Iris pigment epithelial cell (primary cell): ENCODE measurements at places on chromosomes 5 and 9.

DNA sequence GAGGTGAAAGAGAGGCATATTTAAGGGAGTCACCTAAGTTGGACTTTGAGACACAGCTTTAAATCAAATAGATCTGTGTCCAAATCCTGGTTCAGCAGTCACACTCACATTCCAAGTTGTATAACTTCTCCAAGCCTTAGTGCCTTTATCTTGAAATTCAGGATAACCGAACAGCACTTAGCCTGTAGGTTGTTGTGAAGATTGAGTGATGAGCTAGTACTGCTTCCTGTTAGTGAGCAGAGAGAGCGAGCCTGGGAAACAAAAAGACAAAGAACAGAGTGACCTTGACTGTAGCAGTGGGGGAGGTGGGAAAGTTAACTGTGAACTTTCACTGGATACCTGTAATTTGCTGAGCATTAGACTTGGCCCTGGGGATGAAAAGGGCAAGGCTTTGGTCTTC is 22.4 kb downstream of the MAML1 start:
- peak; percentile 61 for DNase-seq

DNA sequence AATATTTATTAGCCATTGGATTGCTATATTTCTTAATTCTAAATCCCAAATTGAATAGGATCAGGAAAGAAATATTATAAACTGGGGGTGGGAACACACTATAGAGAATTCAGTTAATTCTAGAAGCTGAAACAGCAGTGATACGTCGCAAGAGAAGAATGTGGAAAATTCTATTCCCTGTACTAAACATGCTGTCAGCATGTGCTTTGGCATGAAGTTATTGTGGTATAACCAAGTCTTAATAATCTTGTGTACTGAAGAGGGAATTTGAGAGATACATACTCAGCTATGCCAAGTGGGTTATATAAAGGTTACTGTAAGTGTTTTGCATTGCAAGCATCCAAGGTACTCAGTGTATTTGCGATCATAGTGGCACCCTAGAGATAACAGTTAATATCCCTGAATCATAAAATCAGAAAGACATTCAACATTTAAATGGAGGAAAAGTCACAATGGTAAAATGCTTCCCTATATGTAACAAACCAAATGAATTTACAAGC is 1492.9 kb upstream of the C9orf72 start:
- no peak for DNase-seq

GRCh38 chr5:88557881-88558280 is 289.2 kb upstream of the TMEM161B start:
- DNase-seq: no peak

DNA sequence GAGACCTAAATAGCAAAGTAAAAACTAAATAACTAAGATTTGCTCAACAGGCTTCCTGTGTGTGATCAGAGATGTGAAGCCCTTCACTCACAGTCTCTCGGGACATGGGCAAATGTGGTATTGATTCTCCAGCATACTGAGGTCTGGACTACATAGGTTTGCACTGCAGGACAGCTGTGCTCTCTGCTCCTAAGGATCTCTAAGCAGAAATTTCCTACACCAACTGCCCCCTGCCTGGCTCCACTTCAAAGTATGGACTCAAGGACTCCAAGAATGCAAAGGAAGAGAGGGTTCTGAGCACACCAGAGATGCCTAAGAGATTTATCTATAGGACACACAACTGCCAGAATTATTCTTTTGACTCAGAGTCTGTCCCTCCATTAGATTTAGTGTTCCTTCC is 487.2 kb downstream of the SEMA5A start:
- no peak for DNase-seq

- no peak for DNase-seq
These were observed 60.2 kb downstream of the WNK2 start for GRCh38 chr9:93244101-93244500.

- DNase-seq: no peak
These were observed 13.2 kb downstream of the HNRNPH1 start for GRCh38 chr5:179610109-179610902.

DNA sequence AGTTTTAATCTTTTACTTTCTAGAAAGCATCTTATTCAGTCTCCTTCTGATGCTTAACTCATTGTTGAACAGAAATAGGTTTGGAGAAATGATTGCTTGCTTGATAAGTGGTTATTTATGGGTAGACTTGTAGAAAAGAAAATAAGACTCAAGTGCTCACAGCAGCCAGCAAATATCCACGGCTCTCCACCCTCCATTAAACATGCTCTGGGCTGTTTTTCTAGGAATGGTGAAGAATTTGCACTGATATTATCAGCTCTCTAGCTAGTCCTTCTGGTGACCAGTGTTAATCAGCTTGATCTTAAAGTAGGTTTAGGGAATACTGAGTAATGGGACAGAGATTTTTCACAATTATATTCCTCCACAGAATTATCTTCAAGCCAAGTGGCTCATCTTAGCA is 60.6 kb downstream of the SLC1A3 start:
- no peak for DNase-seq

DNA sequence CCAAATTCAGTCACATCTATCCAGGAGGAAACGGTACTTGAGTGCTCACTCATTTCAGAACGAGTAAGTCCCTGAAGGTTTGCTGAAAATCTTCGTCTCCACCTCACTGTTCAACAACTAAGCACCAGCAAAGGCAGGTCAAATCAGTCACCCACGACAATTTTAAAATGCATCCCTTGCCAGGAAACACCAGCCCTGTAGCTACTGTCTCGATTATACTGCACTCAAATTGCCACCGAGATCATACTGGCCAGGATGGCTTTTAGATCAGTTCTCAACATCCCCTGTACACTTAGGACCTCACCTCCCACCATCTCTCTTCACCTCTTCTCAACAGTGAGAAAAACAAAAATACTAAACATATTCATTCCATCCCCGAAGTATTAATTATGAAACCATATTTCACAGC is 298.6 kb downstream of the AGTPBP1 start:
- no peak for DNase-seq

DNA sequence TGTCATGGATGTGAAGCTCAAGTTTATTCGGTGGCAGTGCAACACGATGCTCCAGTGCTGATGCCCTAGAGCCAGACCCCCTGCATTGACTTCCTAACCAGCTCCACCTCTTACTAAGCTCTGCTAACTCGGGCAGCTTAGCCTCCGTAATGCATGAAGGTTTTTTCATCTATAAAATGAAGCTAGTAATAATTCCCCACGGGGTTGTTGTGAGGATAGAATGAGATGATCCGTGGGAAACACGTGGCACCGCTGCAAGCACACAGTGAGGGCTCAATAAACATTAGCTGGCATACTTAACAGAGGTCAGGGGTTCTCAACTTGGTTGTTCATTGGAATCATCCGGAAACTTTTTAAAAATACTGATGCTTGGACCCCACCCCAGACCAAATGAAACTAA is 6.8 kb downstream of the ENC1 start:
- DNase-seq: peak; percentile 36

DNA sequence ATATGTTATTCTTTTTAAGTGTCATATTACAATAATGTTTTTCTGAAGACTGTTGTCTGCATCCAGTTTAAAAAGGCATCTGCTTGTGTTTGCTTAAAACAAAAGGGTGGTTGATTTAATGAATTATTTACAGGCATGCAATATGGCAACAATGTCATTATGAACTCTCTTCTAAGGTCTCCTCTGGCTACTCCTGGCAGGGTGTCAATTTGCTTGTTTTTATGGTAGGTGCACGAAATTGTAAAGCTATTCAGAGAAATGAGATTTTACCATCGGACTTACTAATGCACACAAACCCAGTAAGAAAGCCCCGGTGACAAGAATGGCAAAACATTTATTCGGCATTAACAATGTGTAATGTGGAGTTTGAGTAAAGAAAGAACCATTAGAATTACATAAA is 539.8 kb upstream of the ZNF608 start:
- no peak for DNase-seq

DNA sequence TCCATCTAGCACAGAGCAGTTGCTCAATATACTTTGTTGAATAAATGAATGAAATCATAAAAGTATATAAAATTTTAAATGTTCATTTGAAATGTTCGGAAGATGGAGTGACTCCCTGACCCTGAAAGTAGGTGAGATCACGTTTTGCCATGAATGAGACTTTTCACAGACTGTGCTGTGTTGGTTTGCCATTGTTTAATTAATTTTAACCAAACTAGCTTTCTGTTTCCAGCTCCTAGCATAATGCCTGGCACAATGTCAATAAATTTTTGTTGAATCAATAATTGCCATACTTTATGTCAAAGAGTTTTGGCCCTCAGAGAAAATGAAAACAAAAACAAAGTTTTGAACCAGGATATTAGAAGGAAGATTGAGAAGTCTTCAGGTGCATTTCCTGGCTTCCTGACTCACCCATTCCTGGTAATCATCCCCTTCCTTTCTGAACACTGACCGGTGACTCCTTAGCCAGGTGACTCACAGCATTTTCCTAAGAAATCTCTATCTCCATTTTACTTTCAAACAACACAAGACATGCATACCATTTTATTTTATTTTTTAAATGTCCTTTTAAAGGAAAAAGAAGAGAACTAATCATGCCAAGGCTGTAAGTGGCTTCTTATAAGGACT is 15.1 kb downstream of the SLC28A3 start:
- peak; percentile 31 for DNase-seq

DNA sequence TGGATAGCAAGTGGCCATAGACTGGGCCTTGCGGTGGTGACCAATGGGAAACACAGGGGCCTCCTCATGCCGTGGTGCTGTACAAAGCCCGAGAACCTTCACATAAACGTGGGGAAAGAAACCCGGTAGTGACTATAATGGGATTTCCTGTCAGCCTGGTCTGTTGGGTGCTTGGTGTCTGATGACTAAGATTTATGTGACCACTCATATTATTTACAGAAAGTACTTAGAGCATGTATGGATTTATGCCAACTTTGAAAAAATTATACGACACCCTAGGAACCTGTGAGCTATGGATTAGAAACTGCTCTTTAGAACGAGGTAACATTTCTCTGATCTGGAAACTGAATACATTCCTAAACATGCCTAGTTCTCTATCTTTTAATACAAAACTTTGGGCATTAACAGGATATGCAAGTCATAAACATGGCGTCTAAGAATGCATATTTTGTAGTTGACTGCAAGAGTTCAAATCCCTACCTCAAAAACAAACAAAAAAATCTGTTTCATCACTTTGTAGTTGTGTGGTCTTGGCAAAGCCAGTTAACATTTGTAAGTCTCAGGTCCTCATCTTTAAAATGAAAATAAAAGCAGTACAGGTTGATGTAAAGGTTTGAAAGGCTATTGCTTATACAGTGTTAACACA is 85.4 kb downstream of the TMEM167A start:
- DNase-seq: peak; percentile 62

DNA sequence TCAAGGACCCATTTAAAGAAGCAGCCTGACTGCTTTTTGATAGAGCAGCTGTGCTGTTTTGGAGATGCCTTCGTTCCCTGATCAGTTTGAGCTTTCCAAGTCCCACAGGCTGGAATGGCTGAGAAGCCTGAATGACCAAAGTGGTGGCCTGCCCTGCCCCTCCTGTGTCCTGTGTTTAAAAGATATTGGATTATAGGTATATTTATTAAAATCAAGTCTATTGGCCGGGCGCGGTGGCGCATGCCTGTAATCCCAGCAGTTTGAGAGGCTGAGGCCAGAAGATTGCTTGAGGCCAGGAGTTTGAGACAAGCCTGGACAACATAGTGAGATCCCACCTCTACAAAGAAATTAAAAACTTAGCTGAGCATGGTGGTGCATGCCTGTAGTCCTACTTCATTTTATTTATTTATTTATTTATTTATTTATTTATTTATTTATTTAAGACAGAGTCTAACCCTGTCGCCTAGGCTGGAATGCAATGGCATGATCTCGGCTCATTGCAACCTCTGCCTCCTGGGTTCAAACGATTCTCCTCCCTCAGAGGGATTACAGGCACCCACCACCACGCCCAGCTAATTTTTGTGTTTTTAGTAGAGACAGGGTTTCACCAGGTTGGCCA is 87.7 kb downstream of the CACNA1B start:
- no peak for DNase-seq

GRCh38 chr9:33921967-33922895 is 105.3 kb downstream of the UBE2R2 start:
- DNase-seq: peak; percentile 28

DNA sequence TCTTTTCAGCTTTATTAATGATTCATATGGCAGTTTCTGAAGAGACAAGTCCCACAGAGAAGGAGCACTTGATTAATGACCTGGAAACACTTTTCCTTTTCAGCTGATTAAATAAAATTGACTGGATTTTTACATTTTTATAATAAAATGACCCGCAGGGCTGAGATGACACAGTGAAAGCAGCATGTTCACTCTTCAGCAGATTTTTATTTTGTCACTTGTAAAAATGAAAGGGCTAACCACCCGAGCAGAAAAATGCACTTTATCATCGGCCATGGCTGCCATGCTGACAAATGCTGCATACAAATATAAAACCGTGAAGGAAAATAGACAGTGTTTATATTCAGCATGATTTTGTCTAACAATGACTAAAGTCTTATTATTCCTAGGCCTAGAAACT is 321.6 kb upstream of the ITGA1 start:
- DNase-seq: no peak

- DNase-seq: no peak
These were observed 24.7 kb upstream of the TIFAB start for GRCh38 chr5:135476615-135477581.

DNA sequence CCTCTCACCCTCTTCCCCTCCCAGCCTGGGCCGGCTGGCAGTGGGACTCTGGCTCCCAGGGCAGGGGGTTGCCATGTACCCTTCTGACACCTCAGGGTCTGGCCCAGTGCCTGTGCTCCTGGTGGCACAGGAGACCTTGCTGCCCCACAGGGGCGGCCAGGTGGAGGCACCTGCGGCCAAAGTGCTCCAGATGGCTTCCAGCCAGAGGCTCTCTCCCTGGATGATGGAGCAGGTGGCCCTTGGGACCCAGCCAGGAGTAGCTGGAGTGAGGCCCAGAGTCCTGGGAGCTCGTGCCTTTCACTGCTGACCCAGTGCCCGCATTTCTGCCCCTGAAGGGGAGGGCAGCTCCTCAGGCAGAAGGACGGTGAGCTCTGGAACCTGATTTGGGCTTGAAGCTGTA is 87.3 kb downstream of the NTNG2 start:
- DNase-seq: no peak

GRCh38 chr9:75775966-75776691 is 114.3 kb upstream of the PCSK5 start:
- DNase-seq: no peak

DNA sequence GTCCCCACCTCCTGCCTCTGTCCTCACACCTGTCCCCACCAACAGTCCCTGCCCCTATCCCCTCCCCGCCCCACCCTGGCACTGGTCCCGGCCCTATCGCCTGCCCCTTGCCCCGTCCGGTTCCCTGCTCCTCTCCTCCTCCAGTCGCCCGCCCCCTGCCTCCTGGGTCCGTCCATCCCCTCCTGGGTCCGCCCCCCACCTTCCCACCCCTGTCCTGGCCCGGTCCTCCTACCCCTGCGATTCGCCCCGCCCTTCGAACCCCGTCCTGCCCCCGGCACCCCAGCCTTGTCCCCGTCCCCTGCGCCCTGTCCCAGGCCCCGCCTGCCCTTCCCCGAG is 372 bp downstream of the EDF1 start:
- no peak for DNase-seq

- DNase-seq: no peak
These were observed 22.7 kb downstream of the RCL1 start for GRCh38 chr9:4815381-4815956.

- DNase-seq: no peak
These were observed 45.9 kb downstream of the PKD2L2 start for GRCh38 chr5:137935190-137935589.

- DNase-seq: no peak
These were observed 183.9 kb downstream of the AUH start for GRCh38 chr9:91177661-91178280.

- DNase-seq: no peak
These were observed 221.0 kb downstream of the FRMD3 start for GRCh38 chr9:83317244-83317643.
